Activated T-cell treated with anti-CD3 and anti-CD28 coated beads, Interleukin-2, amount 50 U/mL, for 72 hours (primary cell): ENCODE measurements at places on chromosomes 5 and 9. TPM values are rescaled to one million over a fixed set of nuclear protein-coding genes. Genes with fewer than 3 reads are reported as not detected.

The MRPS27 gene
- 80.5 TPM for total RNA-seq

The SLIT3 gene
- 1.7 TPM for total RNA-seq

GRCh38 chr9:21864505-21864904 is 62.1 kb downstream of the MTAP start:
- no peak for DNase-seq

GRCh38 chr5:145824040-145824439 is 11.1 kb downstream of the PRELID2 start:
- DNase-seq: no peak

DNA sequence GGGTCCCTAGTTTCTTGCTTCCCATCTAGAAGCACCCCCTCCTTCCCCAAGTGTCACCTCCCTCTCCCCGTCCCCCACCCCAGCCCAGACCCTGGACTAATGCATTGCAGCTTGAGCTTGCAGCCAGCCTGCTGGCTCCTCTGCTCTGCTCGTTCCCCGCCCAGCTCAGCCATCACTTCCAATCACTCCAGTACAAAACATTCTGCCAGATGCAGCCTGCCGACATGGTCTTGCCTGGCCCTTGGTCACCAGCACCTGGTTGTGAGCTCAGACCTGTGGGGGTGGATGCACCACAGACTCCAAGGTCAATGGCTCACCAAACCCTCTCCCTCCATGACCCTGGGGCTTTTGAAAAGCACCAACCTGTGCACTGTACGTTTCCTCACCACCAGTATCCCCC is 172.9 kb upstream of the SMIM23 start:
- DNase-seq: no peak

GRCh38 chr5:89572696-89573095 is 689.7 kb upstream of the MEF2C start:
- DNase-seq: no peak

DNA sequence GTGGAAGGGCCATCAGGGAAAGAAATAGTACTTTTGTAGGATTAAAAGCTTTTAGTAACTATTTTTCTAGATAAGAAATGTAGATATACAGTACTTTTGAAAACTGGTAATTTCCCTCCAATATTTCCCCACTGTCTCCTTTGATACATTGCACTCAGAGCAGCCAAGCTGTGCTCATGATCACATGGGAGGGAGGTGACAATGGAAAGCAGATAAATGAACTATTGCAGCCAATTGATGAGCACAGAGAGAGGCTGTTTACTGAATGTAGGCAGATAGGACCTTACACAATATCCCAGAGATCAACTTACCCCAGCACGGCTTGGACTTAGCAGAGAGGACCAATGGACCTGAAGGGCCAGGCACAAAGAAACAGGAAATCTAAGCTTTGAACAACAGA is 178.0 kb upstream of the NREP start:
- DNase-seq: no peak

GRCh38 chr5:80370390-80370789 is 37.5 kb upstream of the ZFYVE16 start:
- no peak for DNase-seq
